Tibial nerve (tissue), 4 donors: ENCODE measurements at places on chromosomes 16 and 17. TPM values are rescaled to one million over a fixed set of nuclear protein-coding genes. Genes with fewer than 3 reads are reported as not detected.
A peak's percentile ranks its signal among the peaks of the same experiment; 100 is the strongest.

DNA sequence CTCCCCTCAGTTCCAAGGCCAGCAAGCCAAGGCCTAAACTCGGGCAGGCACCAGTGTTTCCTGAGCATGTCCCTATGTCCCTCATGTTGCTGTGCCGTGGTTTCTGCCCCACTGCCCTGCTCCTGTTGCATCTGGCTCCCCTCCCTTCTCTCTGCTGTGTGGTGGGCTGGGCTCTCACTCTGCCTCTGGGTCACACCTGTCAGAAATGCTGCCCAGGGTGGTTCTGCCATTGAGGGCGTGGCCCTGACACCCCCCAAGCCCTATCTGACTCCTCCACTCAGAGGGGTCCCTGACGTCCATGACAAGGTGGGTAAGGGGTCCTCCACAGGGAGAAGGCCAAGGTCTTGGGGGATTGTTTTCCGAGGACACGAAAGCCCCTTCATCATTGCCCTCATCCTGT, 9.2 kb upstream of the ITGA3 start:
- DNase-seq = peak; percentile 8

GRCh38 chr17:78991906-78992532, 12.3 kb upstream of the LGALS3BP start:
- no peak for DNase-seq

DNA sequence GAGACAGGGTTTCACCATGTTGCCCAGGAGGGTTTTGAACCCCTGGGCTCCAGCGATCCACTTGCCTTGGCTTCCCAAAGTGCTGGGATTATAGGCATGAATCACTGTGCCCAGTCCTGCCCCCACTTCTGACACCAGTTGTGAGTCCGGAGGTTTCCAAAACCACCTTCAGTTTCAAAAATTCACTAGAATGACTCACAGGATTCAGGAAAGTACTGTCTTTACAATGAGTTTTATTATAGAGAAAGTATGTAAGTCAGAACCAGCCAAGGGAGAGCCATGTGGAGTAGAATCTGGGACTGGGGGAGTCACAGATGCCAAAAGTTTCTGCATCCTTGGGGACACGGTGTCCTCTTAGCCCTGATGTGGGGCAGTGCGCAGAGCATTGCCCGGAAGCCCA, 55.1 kb downstream of the PLD6 start:
- no peak for DNase-seq

Gene MSLN
- not detected for total RNA-seq

DNA sequence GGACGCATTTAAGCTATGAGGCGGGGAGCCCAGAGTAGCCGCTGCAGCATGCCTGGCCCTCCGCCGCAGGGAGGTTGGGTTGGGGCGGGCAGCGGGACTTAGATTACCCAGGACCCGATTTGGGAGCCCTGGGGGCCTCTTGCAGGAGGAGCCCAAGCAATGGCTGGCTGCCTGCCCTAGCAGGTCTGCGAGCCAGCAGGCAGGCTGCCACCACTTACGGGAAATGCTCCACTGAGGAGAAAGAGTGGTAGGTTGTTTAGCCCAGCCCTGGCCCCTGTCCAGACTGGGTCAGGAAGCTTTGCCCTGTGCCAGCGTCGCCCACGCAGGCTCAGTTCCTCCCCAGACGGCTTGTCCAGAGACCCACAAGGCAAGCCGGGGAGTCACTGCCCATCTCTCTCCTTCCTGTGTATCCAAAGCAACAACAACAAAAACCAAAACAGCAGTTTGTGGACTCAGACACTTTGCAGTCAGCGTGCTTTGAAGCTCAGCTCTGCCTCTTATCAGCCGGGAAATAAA, 10.3 kb upstream of the TVP23A start:
- peak; percentile 84 for DNase-seq

GRCh38 chr17:47352848-47353247, 29.1 kb downstream of the EFCAB13 start:
- no peak for DNase-seq

DNA sequence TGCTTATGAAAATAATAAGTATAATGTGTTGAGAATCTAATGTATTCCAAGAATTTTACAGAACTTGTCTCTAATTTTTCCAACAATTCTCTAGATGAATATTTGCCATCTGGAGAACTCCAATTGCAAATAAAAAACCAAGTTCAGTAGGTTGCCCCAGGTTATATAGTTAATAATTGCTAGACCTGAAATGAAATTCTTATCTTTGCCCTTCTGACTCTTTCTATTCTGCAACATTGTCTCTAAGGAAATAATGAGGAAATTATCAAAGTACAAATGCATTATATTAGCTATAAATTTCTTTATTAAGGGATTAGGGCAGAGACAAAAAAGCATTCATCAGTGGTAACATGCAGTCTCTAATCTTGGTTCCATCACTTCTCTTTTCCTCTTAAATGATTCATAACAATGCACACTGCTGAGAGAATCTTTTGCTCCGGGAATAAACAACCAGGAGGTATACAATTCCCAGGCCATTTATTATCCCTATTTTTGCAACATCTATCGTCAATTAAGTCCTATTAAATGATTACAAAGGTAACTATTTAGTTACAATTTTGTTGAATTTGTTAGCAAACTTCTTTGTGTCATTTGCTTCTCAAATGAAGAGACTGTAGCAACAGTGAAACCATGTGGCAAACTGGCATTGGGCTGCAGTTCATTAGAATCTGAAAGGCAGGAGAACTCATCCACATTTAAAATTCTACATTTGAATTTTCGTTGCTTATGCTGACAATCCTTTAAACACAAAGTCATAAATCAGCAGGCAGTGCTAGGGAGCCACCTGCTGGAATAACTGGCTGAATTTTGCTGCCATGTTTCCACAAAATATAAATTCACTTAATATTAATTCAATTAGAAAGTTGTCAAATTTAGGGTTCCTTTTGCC, 349.6 kb downstream of the KIF2B start:
- DNase-seq = no peak

- DNase-seq = no peak
These were observed 42.5 kb downstream of the KSR1 start for GRCh38 chr17:27498615-27499309.

GRCh38 chr17:15941781-15942180, 3.1 kb upstream of the ADORA2B start:
- no peak for DNase-seq

- no peak for DNase-seq
These were observed 18.5 kb upstream of the KCTD5 start for GRCh38 chr16:2663553-2664546.

GRCh38 chr16:55672471-55672870, 16.7 kb downstream of the SLC6A2 start:
- peak; percentile 25 for DNase-seq

DNA sequence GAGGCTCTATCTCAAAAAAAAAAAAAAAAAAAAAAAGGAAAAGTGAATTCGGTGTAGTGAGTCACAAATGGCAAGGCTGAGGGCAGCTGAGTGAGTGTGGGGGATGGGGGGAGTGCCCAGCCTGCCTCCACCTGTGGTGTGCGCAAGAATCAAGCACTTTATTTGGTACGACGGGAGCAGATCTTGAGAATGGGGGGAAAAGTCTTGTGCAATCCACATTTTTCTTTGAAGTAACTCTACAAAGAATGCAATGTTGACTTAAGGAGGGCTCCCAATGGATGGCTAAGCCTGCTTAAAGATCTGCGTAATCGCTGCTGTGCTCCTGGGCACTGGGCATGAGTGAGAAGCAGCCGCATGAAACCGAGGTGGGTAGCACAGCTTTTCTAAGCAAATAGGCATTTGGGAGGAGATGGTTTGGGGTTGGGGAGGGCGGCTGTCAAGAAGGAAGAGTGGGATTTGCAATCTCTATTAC, 28.2 kb downstream of the ATP2C2 start:
- DNase-seq = no peak

GRCh38 chr16:20870122-20870820, 29.9 kb downstream of the DCUN1D3 start:
- no peak for DNase-seq

- DNase-seq = peak; percentile 61
These were observed at the start of gene TELO2 for GRCh38 chr16:1492923-1493745. Gene TELO2 (plus strand): TSS chr16:1493360. CDS start chr16:1494282, 922 bp downstream.

Gene FBXL19
- total RNA-seq = 7.4 TPM

DNA sequence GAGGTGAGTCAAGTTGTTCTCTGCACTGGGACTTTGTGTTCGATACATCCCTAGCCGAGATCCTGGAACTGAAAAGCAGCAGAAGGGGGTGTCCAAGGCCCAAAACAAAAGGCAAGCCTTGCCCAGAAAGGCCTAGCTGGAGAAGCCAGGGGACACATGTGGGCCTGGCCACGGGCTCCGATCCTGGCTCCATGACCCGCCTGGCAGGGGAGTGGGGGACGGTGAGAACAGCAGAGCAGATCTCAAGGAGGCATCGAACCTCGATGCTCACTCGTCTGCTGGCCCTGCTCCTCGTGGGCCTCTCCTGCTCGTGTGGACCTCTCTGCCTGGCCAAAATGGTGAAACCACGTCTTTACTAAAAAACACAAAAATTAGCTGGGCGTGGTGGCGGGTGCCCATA, 8.9 kb downstream of the CCNF start:
- DNase-seq = no peak

DNA sequence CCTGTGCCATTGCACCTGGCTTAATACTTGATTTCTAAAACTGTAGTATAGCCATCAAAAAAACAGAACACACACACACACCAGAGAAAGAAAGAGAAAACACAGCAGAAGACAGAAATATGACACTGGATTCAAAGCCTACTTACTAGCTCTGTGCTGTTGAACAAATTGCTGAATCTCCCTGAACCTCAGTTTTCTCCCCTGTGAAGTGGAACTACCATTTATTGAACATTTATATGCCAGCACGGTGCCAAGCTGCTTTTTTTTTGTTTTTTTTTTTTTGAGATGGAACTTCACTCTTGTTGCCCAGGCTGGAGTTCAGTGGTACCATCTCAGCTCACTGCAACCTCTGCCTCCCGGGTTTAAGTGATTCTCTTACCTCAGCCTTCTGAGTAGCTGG, 13.2 kb upstream of the ALOX12B start:
- DNase-seq = no peak

DNA sequence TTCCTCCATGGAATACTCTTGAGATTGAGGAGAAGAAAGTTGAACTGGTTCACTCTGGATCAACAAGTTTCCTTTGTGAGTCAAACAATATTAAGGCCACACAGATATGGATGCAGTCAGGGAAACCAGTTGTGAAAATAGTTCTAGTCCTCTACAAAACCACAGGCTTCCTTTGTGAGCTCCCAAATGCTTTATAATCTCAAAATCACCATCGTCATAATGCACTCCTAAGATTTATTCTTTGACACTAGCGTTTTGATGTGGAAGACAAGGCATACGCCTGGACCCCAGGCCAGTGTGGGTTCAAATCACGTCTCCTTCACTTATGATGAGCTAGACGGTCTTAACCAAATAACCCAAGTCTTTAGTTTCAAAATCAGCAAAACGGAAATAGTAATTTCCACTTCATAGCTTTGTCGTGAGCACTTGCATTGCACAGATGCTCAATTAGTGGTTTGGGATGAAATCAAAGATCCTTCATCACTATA, 142.6 kb downstream of the STX8 start:
- DNase-seq = no peak

Gene C17orf67
- total RNA-seq = 4.5 TPM

Gene TMC7
- total RNA-seq = 5.2 TPM

DNA sequence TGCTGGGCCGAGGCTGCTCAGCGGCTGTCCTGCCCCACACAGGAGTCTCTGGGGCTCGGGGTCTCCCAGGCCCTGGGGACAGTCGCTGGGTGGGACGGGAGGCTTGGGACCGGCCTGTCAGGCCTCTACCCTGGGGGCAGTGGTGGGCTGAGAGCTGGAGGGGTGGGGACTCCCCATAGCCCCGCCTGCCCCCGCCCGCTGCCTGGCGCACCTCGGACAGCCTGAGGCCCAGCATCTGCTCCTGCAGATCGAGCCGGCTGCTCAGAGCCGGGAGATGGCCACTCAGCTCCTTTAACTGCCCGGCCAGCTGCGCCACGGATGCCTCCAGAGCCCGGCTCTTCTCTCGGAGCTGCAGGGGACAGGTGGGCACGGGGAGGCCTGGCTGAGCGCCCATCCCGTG, 6.7 kb downstream of the PERCC1 start:
- no peak for DNase-seq

Gene ITGAL
- 8.8 TPM for total RNA-seq

GRCh38 chr16:11536104-11536866, 50.4 kb downstream of the LITAF start:
- no peak for DNase-seq

Gene MFSD6L
- total RNA-seq = not detected

Gene STH
- not detected for total RNA-seq

Gene NPIPA1
- total RNA-seq = 193 TPM

DNA sequence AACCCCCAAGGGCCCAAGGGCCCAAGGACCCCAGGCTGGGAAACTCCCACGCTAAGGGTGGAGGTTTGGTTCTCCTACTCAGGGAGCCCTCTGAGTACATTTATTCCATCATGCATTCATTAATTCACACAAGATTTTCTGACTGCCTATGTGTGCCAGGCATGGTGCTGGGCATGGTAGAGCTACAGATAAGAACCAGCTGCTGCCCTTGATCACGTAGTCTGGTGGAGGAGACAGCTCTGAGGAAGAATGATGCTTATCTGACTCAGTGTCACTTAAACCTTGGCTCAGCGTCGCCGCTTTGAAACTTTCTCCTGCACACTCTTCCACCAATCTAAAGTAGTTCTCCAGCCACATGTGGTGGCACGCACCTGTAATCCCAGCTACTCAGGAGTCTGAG, 3.6 kb upstream of the ARL4D start:
- no peak for DNase-seq

Gene CLDN7
- total RNA-seq = 2.0 TPM

Gene PLA2G10
- not detected for total RNA-seq

- DNase-seq = no peak
These were observed 169.8 kb downstream of the ABCC12 start for GRCh38 chr16:47986031-47986430.

DNA sequence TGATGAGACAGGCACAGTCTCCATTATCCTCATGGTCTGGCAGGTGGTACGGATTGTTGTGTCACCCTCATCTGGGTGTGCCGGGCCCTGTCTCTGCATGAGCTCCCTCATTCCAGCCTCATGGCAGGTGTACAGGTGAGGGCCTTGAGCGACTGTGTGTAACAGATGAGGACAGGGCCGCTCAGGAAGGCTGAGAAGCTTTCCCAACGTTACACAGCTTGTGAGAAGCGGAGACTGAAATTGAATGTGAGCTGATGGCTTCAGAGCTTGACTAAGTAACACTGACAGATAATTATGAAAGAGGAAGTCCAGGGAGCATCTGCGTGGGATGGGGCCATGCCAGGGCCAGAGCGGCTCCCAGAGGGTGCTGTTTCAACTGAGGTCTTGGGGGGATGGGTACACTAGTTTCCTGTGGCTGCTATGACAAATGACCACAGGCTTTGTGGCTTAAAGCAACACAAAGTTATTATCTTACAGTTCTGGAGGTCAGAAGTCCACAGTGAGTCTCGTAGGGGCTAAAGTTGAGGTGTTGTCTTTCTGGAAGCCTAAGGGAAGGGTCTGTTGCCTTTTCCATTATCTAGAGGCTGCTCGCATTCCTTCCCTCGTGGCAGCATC, 36.7 kb downstream of the CMIP start:
- DNase-seq = no peak

GRCh38 chr16:57507136-57508034, 21.1 kb upstream of the DOK4 start:
- no peak for DNase-seq

GRCh38 chr17:4739122-4740024, at the start of the genes CXCL16 and ZMYND15:
Gene CXCL16 (minus strand): TSS chr17:4739928. CDS start chr17:4739339, 589 bp downstream.
Gene ZMYND15 (plus strand): TSS chr17:4739833. CDS start chr17:4740549, 716 bp downstream.
- no peak for DNase-seq
